ENCODE measurements at places on chromosomes 3 and 15. TPM values are rescaled to one million over a fixed set of nuclear protein-coding genes. Genes with fewer than 3 reads are reported as not detected.

GRCh38 chr3:11384074-11384473 lies 111.9 kb downstream of the ATG7 start:
- peak; percentile 18 for DNase-seq

DNA sequence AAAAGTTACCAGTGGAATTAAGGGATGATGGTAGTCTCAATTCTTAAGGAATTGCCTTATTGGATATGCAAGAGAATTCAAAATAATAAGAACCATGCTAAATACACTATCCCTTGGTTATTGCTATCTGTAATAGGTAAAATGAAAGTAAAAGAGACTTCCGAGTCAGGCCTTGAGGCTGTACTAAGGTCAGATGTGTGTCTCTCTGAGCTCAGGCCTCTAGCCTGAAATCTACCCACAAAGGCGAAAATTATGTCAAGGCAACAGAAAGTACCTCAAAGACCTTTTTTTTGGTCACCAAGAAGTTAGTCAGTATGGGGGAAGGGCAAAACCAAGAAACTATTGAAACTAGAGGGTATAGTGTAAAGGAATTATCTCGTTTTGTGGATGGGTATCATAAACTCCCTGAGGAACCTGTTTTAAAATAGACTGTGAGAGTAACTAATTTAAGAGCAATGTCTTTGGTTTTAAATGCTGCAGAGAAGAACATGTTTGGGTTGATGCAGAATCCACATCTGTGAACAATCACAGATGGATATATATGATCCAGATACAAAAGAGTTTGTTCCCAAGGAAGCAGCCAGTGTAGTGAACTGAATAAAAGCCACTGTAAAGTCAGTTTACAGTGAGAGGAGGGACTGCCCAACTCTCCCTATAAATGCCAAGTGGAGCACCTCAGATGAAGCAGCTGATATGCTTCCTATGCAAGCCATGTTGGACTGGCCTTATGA lies 382.3 kb upstream of the SEMA6D start:
- DNase-seq, result no peak

- DNase-seq, result peak; percentile 36
These were observed 82.2 kb upstream of the EPHA3 start for GRCh38 chr3:89025185-89025584.

ZNF621 gene
- 10.8 TPM for total RNA-seq

GRCh38 chr3:19945969-19946831 lies 697 bp upstream of the RAB5A start:
- peak; percentile 15 for DNase-seq

DNA sequence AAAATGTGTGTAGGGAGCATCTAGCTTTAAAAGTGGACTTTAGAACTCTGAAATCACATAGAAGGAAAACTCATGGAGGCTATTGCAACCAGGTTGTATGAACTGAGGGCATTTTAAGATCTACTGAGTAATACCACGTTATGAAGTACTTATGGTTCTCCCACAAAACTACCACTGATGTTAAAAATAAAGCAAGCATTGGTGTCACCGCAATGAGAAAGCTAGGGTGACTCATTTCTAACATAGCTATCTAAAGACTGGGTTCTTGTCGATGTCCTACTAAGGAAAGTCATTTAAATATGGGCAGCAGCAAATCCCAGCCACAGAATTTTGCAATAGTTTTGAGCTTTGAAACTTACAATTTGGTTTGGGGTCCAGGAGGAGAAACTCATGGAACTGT lies 584.8 kb downstream of the DIPK2A start:
- DNase-seq, result peak; percentile 16

DNA sequence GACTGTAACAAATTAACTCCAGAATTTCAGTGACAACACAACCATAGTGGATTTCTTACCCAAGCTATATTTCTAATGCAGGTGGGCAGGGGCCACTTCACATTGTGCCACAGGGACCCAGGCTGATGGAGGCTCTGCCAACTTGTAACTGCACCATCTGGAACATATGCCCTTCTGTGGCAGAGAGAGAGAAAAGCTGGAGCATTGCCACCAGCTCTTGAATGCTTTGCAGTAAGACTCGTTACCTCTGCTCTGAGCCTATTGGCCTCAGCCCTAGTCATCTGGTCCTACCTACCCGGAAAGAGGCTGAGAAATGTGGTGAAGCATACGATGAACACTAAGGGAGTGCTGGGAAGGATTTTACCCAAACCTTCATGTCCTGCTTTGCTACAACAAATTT lies 587.1 kb downstream of the ZNF385D start:
- DNase-seq, result no peak

CD86 gene
- not detected for total RNA-seq

TRAK1 gene
- 15.4 TPM for total RNA-seq

SKOR1 gene
- total RNA-seq, result not detected

GRCh38 chr15:63446255-63446654 lies 58.1 kb upstream of the USP3 start:
- no peak for DNase-seq

DUOXA2 gene
- total RNA-seq, result not detected

DNA sequence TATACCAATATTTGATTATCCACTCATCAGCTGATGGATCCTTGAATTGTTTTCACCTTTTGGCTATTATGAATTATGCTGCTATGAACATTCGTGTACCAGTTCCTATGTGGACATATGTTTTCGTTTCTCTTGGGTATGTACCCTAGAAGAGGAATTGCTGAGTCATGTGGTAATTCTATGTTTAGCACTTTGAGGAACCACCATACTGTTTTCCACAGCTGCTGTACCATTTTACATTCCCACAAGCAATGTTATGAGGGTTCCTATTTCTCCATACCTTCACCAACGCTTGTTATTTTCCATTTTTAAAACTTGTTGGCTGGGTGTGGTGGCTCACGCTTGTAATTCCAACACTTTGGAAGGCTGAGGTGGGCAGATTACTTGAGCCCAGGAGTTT lies 62.9 kb downstream of the RPLP1 start:
- DNase-seq, result no peak

GADL1 gene
- total RNA-seq, result not detected

LYZL4 gene
- 1.5 TPM for total RNA-seq

GRCh38 chr15:90598679-90599078 lies 69.0 kb downstream of the CRTC3 start:
- no peak for DNase-seq

DNA sequence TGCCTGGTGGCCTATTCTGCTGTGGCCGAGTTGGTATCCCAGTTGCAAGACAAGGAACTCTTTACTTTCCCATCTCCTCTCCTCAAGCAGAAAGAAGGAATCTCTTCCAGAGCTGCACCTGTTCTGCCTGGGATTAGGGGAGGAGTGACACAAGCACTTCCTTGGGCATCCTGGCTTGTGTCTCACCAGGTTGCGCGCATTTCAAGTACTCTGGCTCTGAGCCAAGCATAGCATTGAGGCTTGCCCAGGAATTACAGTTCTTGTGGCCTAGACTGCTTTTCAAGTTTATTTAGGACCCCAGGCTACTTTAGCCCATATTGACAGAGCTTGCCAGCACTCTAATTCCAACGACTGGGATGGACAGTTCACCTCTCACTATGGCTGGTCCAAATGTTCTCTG lies 150.5 kb downstream of the RSRC1 start:
- DNase-seq, result peak; percentile 10

DNA sequence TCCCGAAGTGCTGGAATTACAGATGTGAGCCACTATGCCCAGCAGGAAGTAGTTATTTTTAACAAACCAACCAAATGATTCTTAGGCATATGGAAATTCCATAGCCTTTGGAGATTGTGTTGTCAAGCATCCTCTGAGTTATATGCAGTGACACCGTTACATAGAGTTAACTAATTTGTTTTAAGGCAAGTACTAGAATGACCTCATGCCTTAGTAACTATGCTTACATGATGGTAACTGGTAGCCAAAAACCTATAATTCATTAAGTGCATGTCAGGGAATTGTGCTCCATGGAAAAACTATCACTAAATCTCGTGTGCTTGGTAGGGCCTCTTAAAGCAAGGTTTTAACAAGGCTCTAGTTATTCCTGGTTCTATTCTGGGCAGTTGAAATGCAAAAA lies 392.8 kb downstream of the TUSC7 start:
- no peak for DNase-seq

CHRD gene
- total RNA-seq, result not detected

DNA sequence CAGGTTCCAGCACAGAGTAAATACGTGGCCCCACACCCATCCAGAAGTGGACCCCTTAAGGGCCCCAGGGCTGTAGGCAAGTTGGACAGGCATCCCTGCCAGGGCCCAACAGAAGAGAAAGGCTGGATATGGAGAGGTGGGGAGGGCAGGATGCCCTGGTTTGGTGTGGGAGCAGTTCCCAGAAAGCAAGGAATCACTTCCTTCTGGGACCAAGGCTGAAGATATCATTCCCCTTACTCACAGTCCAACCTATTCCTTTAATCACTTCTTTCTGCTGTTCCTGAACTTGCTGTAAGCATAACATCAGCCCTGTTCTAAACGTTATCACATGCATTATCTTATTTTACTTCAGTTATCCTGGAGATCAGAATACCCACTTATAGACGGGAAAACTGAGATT lies 6.1 kb upstream of the MESP2 start:
- DNase-seq, result peak; percentile 51

GRCh38 chr3:185351396-185351795 lies 11.5 kb upstream of the MAP3K13 start:
- DNase-seq, result no peak

P4HTM gene
- total RNA-seq, result 3.3 TPM

DNA sequence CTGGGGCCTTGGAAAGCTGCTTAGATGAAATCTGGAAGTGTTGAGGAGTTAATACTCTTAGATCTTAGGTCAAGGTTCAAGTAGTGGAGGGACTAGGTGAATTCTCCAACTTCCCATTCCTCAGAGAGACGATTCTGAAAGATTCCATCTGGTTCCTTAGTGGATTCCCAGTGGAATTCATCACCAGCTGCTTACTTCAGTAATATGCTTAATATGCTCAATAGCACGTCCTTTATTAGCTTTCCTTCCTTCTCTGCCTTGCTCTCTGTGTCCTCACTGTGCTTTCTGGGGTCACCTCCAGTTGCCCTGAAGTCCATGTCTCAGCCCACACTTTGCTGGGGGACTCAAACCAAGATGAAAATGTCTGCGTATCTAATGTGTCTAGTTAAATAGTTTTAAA lies 31.0 kb downstream of the CEP63 start:
- no peak for DNase-seq

DNA sequence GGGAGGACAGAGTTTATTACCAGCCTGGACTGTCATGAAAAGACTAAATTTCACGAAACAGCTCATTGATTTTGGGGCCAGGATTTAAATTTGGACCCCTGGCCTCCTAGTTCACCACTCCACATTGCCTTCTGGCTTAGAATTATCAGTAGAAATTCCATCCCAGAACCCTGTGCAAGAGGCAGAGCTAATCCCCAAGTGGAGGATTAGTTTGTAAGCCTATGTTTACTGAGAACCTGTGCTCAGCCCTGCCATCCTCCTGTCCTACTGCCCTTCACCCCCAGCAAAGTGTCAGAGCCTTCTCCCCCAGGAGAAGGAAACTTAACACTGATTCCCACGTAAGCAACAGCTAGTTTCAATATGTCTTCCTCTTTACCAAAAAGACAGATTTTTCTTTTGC lies 99.4 kb downstream of the SST start:
- DNase-seq, result no peak

DNA sequence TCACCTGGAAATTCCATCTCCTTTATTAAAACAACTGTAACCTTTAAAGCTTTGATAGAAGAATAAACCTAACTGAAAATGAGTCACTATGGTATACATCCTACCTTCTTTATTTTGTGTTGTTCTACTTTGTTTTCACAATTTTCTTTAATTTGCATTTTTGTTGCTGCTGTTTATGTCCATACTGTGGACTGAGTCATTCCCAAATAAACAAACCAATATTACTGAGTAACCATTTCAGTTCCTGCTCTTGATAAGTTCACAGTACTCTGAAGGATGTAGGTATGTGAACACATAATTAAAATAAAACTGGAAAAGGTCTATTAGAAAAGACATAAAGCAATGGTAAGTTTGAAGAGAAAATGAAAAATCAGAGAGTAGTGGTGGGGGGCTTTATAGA lies 528.5 kb upstream of the GOLIM4 start:
- no peak for DNase-seq

- DNase-seq, result peak; percentile 71
These were observed 135.1 kb upstream of the RASGRP1 start for GRCh38 chr15:38699633-38700230.

WWTR1 gene
- 103 TPM for total RNA-seq

DNA sequence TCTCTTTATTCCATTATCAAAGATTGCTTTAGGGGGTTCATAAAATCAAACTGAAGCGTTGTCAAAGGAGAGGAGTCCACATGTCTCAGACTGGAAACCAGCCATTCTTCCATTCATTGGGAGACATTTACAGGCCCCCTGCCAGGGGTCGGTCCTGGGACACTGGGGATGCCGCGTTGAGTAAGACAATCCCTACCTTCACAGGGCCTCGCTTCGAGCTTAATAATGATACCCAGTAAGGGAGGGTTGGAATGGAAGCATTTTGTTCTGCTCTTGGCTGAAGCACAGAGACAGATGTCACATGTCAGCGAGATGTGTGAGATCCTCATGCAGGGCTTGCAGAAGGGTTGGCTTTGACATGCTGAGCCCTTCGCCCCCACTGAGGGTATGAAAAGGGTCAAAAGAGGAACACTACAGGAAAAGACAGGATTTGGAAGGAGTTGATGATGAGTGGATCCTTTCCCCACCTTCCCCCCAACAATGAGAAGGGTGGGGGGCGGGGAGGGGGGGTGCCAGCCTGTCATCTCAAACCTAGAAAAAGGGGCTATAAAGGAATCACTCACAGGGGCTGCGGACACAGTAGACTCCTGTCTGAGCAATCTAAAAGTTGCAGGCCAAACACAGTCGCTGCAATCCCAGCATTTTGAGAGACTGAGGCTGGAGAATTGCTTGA lies 25.6 kb upstream of the ARL8B start:
- no peak for DNase-seq

- DNase-seq, result no peak
These were observed 83.3 kb downstream of the IGF2BP2 start for GRCh38 chr3:185741586-185741985.

- peak; percentile 78 for DNase-seq
These were observed 5.7 kb downstream of the ATP13A3 start for GRCh38 chr3:194481103-194481502.

HPS3 gene
- 40.5 TPM for total RNA-seq

DNA sequence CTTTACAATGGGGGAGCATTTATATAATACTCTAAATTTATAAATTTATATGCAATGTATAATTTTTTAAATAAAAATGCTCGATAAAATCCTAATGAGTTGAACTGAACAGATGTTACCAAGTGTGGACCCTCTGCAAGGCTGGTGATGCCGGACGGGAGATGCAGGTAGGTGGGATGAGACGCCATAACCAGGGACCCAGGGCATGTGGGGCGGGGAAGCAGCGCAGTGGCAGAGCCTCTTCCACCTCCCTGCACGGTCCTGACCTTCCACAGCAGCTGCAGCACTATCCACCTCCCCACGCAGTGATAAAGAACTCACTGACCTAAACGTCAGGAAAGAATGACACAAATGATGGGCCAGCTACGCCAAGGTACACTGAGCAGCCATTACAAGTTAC lies 12.8 kb downstream of the PCSK6 start:
- DNase-seq, result no peak

GRCh38 chr15:63938486-63939061 lies 104.8 kb upstream of the HERC1 start:
- DNase-seq, result no peak
